Cardiac muscle cell (in vitro differentiated cells and primary cell): ENCODE measurements at places on chromosomes 11 and 22.

GRCh38 chr22:36237462-36238372 is 1.6 kb downstream of the APOL2 start:
- H3K36me3 ChIP-seq, result no peaks in the 10 kb centered on the region
- no peak overlapping the region for H3K27ac ChIP-seq
- H3K4me3 ChIP-seq, result no peak overlapping the region

DNA sequence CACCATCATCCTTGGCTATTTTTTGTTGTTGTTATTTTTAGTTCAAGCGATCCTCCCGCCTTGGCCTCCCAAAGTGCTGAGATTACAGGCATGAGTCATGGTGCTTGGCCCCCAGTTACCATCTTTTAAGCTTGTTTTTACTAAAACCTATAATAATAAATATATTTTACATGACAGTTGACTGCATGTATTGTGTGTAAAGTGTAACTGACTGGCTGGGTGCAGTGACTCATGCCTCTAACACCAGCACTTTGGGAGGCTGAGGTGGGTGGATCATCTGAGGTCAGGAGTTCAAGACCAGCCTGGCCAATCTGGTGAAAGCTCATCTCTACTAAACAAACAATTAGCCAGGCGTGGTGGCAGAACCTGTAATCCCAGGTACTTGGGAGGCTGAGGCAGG is 386.2 kb downstream of the TENM4 start:
- H3K27me3 ChIP-seq, result no peaks in the 10 kb centered on the region
- peak; percentile 42 for DNase-seq
- H3K4me1 ChIP-seq, result no peaks in the 10 kb centered on the region
- H3K36me3 ChIP-seq, result no peaks in the 10 kb centered on the region
- H3K4me3 ChIP-seq, result no peak overlapping the region

DNA sequence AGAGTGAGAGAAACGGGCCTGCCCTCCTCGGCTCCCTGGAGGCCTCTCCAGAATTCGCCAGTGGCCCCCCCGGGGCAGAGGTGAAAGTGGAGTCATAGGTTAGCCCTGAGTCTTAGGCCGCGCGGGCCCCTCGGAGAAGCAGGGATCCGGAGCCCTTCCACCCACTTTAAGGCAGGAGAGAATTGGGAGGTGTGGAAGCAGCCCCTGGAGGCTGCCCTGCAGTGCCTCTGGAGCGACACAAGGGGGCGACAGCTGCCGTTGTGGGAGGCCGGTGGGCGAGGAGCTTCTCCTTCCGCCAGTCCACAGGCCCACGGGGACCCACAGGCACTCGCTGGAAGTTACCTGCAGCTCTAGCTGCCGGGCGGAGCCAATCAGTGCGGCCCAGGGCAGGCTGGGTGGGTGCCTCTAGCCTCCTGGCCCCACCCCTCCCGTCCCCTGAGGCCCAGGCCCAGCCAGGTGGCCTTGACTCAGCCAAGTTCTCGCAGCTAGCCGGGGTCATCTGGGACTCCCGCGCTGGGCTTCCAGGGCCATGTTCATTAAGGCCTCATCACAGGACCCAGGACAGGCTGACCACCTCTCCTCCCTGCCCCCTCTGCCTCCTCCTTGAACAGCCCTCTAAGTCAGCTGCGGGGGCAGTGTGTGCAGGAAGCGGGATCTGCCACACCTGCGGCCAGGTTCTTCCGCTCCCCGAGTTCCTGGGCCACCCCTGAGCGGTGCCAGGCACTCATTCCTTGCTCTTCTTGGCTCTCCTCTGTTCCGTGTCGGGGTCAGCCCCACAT is 5.0 kb downstream of the DGKZ start:
- no peaks in the 10 kb centered on the region for H3K27me3 ChIP-seq
- H3K36me3 ChIP-seq, result no peaks in the 10 kb centered on the region
- H3K27ac ChIP-seq, result no peak overlapping the region
- H3K4me3 ChIP-seq, result no peak overlapping the region

DNA sequence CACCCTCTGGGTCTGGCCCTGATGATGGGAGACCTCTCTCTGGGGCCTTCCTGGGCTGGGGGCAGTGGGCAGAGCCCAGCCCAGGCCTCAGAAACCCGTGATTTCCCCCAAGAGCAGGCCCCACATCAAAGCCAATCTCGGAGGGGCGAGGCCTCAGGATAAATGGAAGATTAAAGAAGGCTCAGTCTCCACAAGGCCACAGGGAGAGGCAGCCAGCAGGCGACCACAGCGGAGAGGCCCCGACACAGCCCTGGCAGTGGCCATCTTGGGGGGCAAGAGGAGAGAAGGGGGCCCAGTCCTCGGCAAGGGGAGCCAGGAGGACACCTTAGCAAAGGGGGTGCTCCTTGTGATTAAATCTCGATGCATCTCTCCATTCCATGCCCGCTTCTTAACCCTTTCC is 12.5 kb upstream of the CREB3L1 start:
- DNase-seq, result no peak
- no peaks in the 10 kb centered on the region for H3K4me1 ChIP-seq
- H3K27me3 ChIP-seq, result no peaks in the 10 kb centered on the region
- no peak overlapping the region for H3K4me3 ChIP-seq
- H3K36me3 ChIP-seq, result no peaks in the 10 kb centered on the region

GRCh38 chr11:43315966-43316365 is 4.2 kb downstream of the API5 start:
- no peak overlapping the region for H3K27ac ChIP-seq
- peaks cover 11% of the 10 kb centered on the region for H3K4me1 ChIP-seq
- no peak overlapping the region for H3K4me3 ChIP-seq
- peaks cover 22% of the 10 kb centered on the region for H3K36me3 ChIP-seq

GRCh38 chr22:49925525-49926128 is 7.2 kb downstream of the CRELD2 start:
- H3K4me1 ChIP-seq, result no peaks in the 10 kb centered on the region
- no peak overlapping the region for H3K4me3 ChIP-seq
- no peak for DNase-seq
- no peak overlapping the region for H3K27ac ChIP-seq
- H3K36me3 ChIP-seq, result no peaks in the 10 kb centered on the region
- peaks cover 17% of the 10 kb centered on the region for H3K27me3 ChIP-seq

- H3K36me3 ChIP-seq, result no peaks in the 10 kb centered on the region
- no peak overlapping the region for H3K27ac ChIP-seq
- H3K4me3 ChIP-seq, result peak overlapping the region; percentile 87
- H3K27me3 ChIP-seq, result no peaks in the 10 kb centered on the region
Observed at GRCh38 chr11:2989006-2989405, 3.1 kb downstream of the NAP1L4 start.

- no peak overlapping the region for H3K4me3 ChIP-seq
- H3K27me3 ChIP-seq, result no peaks in the 10 kb centered on the region
- DNase-seq, result no peak
- no peaks in the 10 kb centered on the region for H3K4me1 ChIP-seq
- no peaks in the 10 kb centered on the region for H3K36me3 ChIP-seq
- no peak overlapping the region for H3K27ac ChIP-seq
Observed at GRCh38 chr11:19886498-19886897, 173.9 kb downstream of the NAV2 start.

DNA sequence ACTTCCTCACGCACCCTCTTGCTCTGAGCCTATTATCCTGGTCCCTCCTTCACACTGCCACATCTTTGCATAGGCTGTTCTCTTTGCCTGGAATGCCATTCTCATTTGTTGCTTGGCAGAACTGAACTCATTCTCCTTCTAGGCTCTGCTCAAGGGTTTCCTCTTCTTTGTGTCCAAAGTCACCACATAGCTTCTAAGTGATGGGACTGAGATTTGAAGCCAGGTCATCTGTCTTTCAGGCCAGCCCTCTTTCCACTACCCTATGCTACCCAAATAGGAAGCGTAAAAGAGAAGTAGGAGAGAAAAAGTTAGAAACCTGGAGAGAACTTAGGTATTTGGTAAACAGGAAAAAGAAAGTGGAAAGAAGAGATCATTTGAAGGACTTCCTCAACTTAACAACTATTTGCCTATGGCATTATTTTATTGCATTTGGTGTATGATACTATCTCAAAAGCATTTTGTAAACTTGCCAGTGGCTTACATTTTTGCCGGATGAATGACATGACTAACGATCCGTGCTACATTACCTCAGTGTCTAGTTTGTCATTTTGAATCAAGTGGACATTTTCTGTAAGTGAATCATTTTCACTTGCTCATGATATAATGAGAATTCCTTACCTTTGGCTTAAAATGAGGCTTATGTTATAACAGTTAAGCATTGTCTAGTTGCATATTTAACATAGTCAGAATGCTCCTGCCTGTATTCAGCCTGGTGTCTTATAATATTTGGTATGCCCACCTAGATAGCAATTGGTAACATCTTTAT is 18.5 kb downstream of the NF2 start:
- H3K4me1 ChIP-seq, result peaks cover 17% of the 10 kb centered on the region
- no peak for DNase-seq
- H3K27me3 ChIP-seq, result no peaks in the 10 kb centered on the region
- H3K4me3 ChIP-seq, result no peak overlapping the region
